ENCODE measurements at places on chromosomes 4 and X.

GRCh38 chr4:176611381-176611780, 181.3 kb downstream of the VEGFC start:
- DNase-seq, result no peak

DNA sequence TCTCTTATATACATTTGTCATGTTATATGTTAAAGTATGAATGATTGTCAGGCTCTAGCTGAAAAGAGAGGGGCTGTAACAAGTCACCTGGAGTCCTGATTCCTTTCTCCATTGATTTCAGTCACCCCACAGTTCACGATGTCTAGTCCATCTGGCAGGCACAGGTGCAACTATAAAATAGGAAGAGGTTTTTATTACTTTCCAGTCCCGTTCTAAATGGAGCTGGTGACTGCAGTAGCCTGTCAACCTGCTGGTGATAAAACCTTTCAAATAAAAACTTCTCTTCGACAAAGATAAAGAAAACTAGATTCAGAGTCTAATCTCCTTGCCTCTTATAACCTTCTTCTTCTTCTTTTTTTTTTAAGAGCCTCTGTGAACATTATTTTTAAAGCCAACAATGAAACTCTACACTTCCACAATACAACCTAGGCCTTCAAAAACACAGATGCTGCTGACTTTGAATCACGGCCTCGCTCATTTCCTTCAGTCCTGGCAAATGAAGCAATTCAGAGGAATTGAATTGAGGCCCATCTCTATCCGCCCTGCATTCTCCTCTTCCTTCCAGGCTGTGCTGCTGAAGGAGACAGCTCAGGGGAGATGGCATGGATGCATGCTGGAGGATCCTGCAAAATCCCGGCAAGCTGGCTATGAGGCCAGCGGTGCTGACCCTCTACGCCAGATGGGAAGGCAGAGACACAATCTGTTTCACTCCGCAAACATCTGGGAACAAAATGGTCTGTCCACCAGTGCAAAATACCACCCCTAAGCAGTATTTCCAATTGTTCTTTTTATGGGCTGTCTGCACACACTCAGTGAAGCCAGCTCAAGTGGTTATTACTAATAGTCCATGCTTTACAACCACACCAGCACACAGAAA, 27.3 kb upstream of the CDKN2AIP start:
- no peak for DNase-seq

DNA sequence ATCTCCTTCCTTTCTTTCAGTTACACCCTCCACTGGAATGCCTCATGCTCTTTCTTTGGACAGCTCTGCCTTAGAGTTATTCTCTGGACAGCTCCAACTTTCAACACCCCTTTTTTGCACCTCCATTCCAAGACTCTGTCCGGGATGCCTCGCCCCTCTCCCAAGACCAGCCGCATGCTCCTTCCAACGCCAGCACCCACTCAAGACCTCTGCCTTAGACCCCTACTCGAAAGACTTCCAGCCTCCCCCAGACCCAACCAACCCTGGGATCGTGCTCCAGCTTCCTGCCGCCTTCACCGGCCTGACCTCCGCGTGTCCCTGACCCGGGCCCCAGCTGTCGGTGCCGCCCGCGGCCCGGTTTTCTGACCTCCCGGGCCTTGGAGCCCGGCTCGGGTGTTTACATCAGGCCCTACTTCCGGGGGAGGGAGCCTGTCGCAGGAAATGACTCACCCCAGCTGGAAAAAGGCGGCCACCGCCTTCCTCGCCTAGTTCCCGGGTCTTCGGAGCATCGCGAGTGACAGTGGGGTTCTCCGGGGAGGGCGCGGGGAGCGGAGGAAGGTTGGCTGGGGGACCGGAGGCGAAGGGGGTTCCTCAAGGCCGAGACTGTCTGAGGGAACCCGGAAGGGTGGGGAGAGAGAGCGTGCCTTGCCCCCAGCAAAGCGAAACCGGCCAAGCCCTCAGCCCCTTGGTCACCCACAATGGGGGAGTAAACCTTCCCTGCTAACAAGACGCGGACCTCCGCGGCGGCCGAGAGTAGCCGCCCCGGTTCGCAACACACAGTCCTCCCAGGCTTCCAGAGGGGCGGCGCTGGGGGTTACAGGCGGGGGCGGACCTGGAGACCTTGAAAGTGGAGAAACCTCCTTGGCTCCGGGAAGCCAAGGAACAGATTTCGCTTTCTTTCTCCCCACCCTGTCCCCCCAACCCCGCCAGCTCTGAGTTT, at the start of gene WDR45:
Gene WDR45 (minus strand): TSS at position 399 of the 940 bp plus-strand sequence. CDS start 1,792 bp downstream, outside the sequence.
- peak; percentile 40 for DNase-seq

- DNase-seq, result no peak
Measured at GRCh38 chr4:116101321-116101720, 984.1 kb downstream of the TRAM1L1 start.

DNA sequence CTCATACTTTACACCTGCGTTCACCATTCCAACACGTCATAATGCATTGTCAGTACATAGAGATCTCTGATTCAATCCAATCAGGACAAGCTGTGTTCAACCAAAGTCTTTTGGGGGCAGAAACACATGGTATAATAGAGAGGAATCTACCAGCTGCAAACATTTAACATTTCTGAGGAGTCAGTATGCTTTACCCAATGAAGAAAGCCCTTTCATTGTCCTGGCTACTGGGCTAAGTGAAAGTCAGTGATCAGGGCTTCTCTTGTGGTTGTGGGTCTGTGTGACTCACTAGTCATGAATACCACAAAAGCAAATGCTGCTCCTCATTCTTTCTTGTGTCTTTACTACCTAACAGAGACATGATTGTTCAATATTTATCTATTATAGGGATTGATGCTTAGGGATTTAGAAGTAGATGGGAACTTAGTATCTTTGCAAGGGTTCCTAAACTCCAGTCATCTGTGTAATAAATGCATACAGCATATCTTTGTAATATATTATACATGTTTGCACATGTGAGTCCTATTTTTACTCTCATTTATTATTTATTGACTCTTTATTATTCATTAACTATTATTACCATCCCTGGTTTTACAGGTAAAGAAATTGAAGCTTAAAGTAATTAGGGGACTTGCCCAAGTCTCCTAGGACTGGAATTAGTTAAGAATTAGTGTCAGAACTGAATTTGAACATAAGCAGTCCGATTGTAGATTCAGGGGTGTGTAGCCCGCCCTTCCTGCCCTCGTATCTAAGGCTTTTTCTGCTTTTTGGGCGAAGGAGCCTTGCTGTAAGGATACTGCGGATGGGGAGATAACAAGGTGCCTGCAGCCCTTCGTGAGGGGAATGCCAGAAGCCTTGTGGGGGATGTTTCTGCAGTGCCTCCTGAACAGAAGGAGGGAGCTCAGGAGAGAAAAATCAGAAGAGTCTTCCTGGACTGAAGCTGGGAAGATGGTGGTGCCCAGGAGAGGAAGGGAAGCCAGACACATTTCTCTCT, 353.1 kb upstream of the BOD1L1 start:
- DNase-seq, result no peak

- no peak for DNase-seq
Measured at GRCh38 chr4:69831646-69832325, 28.2 kb downstream of the SULT1E1 start.

- DNase-seq, result no peak
Measured at GRCh38 chr4:113559947-113560346, 201.6 kb downstream of the CAMK2D start.

DNA sequence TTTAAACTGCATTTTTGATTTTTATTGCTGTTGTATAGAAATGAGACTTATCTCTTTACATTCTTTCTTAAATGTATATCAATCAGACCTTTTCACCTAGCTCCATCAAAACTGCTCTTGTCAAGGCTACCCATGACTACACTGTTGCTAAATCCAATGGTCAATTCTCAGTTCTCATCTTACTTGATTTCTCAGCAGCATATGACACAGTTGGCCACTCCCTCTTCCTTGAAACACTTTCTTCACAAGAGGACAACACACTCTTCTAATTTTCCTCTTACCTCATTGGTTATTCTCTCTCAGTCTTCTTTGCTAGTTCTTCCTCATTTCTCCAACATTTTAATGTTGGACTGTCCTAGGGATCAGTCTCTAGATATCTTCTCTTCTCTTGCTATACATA, 94.1 kb upstream of the CITED1 start:
- DNase-seq, result no peak

DNA sequence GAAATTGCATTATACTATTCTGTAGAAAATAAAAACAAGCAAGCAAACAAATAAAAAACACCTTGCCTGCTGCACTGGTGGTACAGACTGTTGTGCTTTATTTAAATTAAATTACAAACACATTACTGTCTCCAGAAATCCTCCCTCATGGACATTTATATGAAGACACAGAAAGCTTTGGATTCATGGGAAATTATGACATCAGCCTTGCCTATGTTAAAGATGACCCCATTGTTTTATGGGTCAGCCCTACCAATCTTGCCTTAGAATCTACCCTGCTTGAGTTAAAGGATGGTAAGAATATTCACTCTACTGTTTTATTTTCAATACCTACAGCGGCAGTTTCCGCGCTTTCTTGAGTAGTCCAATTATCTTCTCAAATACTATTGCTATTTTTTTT, 1379.9 kb downstream of the TECRL start:
- no peak for DNase-seq

DNA sequence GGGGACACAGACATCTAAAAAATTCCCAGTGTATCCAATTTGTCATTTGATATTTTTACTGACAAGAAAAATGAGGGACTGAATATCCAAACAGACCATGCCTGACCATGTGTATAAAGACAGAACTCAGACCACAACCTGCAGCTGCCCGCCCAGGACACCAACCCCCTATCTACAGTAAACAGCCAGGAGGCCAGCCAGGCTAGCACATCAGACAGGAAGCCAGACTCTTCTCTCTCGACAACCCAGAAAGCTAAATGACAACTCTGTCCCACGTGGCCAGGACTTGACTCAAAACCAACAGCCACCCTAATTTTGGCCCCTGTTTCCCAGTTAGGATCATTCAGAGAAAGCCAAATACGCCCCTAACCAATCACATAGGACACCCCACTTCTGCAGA, 15.1 kb downstream of the AFAP1 start:
- DNase-seq, result no peak

- DNase-seq, result no peak
Measured at GRCh38 chr4:54058171-54058570, 6.2 kb downstream of the CHIC2 start.

DNA sequence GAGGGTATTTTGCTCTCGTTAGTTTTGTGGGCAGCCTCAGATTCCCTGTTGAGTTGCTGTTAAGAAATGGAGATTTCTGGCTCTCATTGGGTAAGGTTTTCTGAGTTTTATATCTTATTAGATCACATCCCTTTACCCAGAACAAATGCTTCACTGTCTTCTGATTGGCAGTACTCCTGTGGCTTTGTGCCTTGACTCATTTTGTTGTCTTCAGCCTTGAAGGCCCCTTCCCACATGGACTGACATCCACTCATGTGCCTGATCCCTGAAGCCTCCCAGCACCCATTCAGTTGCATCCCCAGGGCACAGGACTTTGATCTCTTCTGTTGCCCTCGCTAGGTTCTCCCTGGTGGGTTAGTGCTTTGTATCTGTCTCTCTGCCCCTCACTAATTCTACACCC, 10.4 kb downstream of the MED28 start:
- no peak for DNase-seq

- DNase-seq, result no peak
Measured at GRCh38 chr4:126853715-126854114, 779.0 kb upstream of the INTU start.

GRCh38 chr4:185566972-185567371, 31.7 kb upstream of the PDLIM3 start:
- no peak for DNase-seq

- DNase-seq, result no peak
Measured at GRCh38 chrX:124217304-124218251, 114.9 kb upstream of the TEX13D start.

DNA sequence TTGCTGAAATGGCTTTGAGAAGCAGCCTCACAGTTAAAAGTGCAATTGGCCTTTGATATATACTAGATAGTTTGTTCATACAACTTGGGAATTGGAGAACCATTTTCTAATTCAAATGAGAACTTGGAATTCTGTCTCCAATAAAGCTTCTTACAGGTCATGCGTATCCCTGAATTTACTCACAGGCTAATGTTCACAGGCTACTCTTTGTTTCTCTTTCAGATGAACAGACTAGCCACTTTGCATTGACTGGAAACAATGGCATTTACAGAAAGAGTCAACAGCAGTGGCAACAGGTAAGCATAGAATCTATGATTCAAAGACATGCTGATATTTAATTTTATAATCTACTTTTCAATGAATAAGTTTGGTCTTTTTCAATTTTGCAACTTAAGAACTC, 13.5 kb downstream of the AFF1 start:
- no peak for DNase-seq

- DNase-seq, result no peak
Measured at GRCh38 chrX:131270080-131270479, 19.0 kb downstream of the IGSF1 start.

DNA sequence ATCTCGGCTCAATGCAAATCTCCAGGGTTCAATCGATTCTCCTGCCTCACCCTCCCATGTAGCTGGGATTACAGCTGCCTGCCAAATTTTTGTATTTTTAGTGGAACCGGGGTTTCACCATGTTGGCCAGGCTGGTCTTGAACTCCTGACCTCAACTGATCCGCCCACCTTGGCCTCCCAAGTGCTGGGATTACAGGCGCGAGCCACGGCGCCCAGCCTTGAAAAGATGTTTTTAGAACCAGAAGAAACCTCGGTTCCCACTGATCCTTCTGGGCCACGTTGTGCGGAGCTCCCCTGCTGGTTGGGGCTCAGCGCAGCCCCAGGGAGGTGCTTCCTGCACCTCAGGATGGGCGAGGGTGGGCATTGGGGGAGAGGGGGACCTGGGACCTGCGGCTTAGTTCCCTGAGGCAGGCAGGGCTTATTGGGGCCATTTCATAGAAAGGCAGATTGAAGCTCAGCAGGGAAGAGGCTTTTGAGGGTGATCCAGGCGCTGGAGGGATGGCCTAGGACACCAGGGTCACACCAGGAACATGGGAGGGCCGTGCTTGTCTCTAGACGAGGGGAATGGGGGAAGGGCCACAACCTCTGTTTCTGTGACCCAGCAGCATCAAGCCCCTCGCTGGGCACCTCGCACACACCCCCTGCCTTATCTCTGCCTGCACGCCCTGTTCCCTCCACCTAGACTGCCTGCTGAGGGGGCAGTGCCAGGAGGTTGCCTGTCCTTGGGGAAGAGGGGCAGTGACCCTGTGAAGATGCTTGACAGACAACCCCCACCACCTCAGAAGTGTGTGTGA, 6.3 kb upstream of the ADD1 start:
- DNase-seq, result no peak

DNA sequence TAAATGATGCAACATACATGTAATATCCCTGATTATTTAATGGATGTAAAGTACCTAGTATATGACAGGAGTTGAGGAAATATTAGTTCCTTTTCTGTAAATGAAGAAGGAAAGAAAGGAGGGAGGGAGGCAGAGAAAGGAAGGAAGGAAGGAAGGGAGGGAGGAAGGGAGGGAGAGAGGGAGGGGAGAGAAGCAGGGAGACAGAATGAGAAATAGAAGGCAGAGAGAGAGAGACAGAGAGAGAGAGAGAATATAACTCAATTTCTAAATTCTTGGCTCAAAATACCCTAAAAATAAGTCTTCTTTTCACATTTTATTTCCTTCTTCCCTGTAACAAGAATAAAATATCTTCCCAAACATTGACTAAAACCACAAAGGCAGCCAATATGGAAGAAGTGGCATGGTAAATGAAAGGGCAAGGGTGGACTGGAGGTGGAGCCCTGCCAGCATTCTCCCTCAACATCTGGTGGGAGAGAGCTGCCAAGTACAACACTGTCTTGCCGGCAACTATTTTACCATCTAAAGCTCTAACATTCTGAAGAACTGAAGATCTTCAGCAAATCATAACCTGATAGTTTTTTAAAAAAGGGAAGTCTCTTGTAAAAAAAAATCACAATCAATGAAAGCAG, 245.1 kb downstream of the PPP3CA start:
- no peak for DNase-seq

- no peak for DNase-seq
Measured at GRCh38 chrX:47644557-47645091, 5.7 kb downstream of the ELK1 start.

GRCh38 chrX:136822337-136823095, 41.8 kb upstream of the ARHGEF6 start:
- DNase-seq, result no peak

All from stimulated activated CD8-positive, alpha-beta memory T cell treated with anti-CD3 and anti-CD28 coated beads, Interleukin-7, amount 100 ng/mL, for 48 hours (primary cell).